Karpas-422 (cell line): ENCODE measurements at places on chromosomes 6 and 20. TPM values are rescaled to one million over a fixed set of nuclear protein-coding genes. Genes with fewer than 3 reads are reported as not detected.
A peak's percentile ranks its signal among the peaks of the same experiment; 100 is the strongest.

PRDM13 gene
- total RNA-seq = not detected in 2 replicates

TRIM15 gene
- not detected in 2 replicates for total RNA-seq

RIPOR3 gene
- not detected in 2 replicates for total RNA-seq

PI3 gene
- not detected in 2 replicates for total RNA-seq

- DNase-seq = peak; percentile 50
Observed at GRCh38 chr20:43658069-43658722, 8.7 kb upstream of the MYBL2 start.

DNA sequence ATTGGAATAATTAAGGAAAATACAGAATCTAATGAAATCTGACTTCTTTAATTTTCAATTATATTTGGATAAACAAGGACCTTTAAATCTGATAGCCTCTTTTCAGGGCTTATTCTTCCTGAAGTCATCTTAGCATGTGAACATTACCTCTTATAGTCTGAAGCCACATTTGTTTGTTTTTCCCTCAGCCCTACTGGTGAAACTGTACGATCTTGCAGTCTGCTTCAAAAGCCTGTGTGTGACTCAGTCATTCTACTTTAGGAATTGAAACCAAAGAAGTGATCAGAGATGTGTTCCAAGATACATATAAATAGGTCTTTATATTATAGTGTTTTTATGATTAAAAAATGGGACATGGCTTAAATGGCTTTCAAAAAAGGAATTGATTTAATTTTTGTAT is 67.5 kb downstream of the MACROD2 start:
- no peak for DNase-seq

DNA sequence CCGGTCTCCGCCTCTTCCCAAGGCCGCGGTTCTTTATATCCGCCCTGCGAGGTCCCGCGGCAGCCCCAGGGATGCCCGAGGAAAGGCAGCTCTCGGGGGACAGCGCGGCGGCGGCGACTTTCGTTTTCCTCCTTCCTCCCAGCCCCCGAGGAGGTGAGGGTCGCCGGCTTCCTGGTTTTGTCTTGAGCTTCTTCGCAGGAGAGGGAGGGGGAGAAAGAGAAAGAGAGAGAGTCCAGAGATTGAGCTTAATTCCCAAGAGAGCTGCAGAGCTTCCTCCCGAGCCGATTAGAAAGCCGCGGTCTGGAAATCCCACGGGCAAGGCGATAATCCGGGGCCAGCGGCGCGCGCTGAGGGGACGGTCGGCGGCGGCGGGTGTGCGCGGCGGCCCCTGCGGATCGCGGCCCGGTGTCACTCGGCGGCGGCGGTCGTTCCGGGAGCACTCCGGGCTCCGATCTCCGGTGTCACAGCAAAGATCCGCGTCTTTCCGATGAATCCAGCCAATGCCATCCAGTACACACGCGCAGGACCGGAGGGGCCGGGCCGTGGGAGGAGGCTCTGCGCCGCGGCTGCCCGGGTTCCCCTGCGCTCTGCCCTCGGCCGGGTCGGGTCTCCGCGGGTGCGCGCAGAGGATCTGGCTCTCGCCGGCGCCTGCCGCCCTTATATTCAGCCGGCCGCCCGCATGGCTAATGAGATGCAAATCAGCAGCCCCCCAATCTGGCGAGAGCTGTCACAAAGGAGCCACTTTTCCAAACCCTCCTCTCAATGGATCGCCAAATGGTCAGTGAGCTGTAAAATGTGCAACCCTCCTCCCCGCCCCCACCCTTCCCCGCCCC is at the start of gene DLL1:
DLL1 (minus strand) TSS at position 783 of the 833 bp plus-strand sequence. CDS start 939 bp downstream, outside the sequence.
- DNase-seq = peak; percentile 55

GRCh38 chr6:149409617-149410016 is 9.6 kb downstream of the SUMO4 start:
- DNase-seq = no peak

DNA sequence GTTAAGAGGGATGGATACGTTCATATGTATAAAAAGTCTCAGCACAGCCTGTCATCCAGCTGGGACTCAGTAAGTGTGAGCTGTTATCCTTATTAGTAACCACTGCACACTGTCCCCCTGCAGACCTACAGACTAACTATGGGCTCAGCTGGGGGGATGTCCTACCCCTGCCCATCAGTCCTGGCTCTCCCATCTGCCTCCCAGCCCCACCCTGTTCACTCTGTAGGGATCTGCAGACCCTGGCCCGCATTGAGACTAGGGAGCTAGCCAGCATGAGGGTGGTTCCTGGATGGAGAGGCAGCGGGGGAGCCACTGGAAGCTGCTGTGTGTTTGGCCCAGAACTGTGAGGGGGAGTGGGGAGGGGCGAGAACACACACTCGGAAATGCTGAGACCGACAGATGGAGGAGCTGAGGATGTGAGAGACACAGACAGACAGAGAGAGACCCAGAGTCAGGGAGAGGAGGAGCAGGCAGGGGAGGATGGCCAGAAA is 17.1 kb downstream of the XKR7 start:
- DNase-seq = no peak

DNA sequence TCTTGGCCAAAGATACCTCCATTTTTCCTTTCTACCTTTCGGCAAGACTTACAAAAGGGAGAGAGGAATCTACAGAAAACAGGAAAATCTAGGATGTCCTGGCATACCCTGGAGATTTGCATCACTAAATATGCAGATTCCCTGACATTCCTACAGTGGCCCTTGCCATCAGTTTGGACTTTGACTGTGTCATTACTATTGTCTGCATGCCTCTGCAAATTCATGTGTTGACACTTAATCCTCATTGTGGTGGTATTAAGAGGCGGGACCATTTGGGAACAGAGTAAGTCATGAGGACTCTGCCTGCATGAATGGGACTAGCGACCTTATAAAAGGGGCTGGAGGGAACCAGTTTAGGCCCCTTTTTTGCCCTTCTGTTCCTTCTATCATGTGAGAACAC is 50.5 kb upstream of the DTNBP1 start:
- no peak for DNase-seq

GRCh38 chr6:116424001-116424400 is 37.2 kb upstream of the CALHM6 start:
- DNase-seq = no peak

- DNase-seq = no peak
Observed at GRCh38 chr6:117906507-117906957, 532 bp upstream of the SLC35F1 start.
